ENCODE measurements at places on chromosomes 4 and X. TPM values are rescaled to one million over a fixed set of nuclear protein-coding genes. Genes with fewer than 3 reads are reported as not detected.

DNA sequence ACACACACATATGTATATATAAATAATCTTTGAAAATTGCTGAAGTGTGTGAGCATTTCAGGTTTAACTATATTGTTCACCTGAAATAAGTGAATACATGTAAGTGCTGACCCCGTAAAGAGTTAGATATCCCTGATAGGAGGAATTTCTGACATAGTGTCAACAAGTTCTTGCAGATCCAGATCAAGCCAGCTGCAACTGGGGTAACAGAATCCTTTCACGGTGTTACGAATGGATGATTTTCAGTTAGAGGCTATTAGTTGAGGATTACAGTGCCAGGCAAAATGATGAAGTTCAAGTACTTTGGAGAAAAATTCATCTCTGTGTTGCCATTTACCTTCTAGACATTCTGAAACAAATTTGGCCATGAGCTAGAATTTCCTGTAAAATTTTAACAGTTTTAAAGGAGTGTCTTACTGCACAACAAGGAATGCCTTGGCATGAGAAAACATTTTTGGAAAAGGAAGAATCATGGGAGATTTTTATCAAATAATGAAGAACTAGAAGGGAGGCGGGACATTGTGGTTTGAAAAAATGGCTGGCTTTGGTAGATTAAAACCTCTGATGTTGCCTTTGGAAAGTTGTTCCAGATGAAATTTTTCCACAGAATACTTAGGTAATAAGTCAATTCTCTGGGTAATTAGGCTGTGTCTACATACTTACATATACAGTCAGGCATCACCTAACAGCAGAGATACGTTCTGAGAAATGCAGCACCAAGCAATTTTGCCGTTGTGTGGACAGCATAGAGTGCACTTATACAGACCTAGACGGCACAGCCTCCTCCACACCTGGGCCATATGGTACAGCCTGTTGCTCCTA is 84.4 kb upstream of the FAT1 start:
- DNase-seq: no peak

Gene C4orf36
- 0.41 TPM for polyA plus RNA-seq

GRCh38 chr4:37917388-37917787 is 26.5 kb downstream of the TBC1D1 start:
- DNase-seq: no peak

DNA sequence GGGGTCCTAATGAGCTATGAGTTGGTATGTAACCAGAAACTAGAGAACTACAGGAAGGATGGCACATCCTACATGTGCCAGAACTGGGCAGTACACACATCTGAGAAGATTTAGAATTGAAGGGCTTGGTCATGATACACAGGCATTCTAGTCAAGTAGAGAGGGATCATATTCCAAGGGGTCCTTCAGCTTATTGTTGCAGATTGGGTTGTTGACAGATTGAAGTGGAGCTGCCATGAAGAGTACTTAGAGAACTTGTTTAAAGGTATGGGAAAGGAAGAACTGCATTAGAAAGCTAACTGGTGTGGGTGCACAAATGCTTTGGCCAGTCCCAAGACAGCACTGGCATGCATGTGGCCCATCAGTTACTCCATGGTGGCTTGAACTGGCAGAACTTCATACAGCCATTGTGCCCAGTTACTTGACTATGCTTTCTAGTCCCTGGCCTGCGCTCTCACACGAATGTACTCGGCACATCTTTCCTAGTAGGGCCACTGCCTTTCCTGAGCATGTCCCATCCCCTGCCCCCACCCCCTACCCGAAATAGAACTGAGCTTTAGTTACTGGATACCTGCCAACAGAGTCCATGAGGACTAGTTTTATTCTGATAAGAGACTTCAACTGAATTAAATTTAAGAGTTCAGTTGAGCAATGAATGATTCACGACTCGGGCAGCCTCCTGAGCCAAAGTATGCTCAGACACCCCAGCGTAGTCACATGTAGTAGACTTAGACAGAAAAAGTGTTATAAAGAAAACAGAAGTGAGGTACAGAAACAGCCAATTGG is 64.0 kb downstream of the CCNG2 start:
- peak; percentile 54 for DNase-seq

- DNase-seq: no peak
These were observed 102.0 kb downstream of the KLHL8 start for GRCh38 chr4:87118421-87118820.

DNA sequence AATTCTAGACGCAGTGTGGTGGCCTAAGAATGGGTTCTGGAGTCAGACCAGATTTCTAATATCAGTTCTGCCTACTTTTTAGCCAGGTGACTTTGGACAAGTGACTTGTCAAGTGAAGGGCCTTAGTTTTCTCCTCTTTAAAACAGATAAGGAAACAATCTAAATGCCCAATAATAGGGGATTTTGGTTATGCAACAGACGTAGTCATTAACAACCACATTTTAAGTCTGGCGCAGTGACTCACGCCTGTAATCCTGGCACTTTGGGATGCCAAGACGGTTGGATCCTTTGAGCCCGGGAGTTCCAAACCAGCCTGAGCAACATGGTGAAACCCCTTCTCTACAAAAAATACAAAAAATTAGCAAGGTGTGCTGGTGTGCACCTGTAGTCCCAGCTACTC is 2.1 kb upstream of the ZMYM3 start:
- peak; percentile 28 for DNase-seq

DNA sequence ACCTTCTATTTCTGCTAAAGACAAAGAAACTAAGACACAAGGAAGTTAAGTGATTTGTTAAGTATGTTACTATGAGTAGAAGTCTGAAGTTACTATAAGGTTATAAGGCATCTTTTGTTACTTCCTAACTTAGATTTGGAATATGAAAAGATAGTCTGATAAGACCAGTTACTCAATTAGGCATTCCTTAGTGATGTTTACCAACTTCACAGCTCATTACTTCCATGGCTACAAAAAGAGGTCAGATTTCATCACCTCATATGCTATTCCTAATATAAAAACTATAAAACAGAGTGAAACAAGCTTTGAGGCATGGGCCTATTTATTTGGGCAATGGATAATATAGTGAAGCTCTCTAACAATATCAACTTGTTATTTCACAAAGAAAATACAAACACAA is 143.1 kb downstream of the TBCK start:
- no peak for DNase-seq

DNA sequence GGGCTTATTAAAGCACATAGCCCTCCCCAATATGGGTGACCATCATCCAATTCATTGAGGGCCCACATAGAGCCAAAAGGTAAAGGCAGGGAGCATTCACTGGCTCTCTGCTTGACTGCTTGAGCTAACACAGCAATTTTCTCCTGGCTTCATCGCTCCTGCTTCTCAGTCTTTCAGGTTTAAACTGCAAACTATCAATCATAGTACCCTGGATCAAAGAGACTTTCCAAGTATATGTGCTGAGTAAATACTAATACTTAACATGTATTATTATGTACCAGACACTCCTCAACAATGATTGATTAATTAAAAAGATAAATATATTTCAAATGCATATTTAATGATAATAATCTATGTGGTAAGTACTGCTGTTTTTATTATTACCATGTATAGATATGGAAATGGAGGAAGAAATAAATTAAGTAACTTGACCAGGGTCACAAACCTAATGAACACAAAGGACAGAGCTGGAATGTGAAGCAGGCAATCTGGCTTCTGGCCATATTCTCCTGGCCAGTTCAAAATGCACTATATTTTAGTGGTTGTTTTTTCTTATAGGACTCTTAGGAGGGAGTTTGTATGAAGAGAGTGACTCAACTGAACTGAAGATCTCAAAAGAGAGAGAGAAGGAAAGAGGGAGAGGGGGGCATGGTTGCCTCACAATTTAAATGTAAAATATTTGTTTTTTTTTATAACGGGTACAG is 1197.3 kb downstream of the TECRL start:
- DNase-seq: no peak

DNA sequence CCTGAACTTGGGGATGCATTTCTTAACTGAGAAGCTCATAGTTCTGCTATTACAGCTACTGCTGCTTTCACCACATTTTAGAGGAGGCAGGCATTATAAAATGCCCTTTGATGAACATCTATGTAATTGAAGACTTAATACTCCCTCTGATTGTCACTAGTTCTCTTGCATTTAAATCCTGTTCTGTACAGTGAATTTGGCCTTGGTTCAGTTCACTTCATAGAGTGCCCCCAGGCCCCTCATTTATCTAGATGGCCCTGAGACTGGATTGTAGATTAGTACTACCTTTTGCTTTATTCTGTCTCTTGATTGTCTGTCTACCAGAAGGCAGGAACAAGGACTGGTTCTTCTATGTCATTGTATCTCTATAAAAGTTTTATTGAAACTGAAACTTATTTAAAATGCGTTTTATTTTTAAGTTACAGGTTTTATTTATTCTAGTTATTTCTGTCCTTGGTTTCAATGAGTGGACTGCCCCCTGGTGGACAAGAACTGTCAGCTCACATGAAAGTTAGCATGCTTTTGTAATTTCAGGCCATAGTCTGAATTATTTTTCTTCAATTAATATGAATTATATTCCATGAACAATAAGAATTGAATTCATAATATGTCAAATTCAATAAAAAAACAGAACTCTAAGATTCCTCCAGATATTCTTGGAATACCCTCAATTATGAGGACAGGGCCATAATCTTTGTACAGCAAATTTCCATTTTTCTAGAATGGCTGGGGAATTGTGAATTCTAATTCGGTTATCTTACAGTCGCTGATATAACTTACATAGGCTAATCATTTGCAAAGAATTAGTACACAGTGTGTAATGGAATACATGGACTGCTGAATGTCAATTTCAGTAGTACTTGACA is 47.2 kb upstream of the TMEM33 start:
- peak; percentile 64 for DNase-seq

DNA sequence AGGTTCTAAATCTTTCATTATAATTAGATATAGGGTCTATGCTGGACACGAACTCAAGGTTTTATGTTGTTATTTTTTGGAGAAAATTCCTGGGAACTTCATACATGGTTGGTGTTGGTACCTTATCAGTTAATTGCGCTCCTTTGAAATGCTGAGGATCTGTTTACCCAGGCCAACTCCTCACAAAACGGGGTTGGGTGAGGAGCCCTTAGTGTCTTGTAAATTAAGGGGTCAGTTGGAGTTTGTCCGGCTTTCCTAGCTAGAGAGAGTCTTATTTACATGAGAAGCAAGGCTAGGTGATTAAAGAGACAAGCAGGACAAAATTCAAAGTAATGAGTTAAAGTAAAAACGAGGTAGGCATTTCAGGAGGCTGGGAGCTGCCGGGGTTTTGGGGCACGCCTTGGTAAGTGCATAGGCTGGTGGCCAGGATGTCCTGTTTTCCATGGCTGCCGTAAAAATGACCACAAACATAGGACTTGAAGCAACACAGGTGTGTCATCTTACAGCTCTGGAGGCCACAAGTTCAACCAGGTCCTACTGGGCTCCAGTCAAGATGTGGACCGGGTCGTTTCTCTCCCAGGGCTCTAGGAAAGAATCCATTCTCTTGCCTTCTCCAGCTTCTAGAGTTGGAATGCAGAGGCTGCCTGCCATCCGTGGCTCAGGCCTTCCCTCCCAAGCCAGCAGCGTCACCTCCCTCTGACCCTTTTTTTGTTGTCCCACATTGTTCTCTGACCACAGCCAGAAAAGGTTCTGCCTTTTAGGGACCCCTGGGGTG is 19.8 kb downstream of the PSAPL1 start:
- DNase-seq: no peak

DNA sequence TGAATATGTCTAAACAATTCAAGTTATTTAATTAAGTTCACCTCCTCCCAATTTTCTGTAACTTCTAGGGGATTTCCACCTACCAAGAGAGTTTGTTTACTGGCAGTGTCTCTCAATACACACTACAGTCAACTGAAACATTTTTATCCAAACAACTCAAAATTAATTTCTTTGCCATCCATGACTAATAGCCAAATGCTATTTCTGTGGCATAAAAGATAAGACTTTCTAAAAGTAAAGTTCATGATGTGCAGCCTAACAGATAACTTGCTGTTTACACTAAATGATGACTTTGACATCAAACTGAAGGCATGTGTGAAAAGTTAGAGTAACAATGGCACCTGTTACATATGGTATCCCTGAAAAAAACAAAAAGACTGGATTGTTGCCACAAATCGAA is 7.3 kb downstream of the TAB3 start:
- no peak for DNase-seq

Gene TMEM271
- not detected for polyA plus RNA-seq

Gene LIMCH1
- 1.1 TPM for polyA plus RNA-seq

Gene CENPVL1
- polyA plus RNA-seq: not detected

DNA sequence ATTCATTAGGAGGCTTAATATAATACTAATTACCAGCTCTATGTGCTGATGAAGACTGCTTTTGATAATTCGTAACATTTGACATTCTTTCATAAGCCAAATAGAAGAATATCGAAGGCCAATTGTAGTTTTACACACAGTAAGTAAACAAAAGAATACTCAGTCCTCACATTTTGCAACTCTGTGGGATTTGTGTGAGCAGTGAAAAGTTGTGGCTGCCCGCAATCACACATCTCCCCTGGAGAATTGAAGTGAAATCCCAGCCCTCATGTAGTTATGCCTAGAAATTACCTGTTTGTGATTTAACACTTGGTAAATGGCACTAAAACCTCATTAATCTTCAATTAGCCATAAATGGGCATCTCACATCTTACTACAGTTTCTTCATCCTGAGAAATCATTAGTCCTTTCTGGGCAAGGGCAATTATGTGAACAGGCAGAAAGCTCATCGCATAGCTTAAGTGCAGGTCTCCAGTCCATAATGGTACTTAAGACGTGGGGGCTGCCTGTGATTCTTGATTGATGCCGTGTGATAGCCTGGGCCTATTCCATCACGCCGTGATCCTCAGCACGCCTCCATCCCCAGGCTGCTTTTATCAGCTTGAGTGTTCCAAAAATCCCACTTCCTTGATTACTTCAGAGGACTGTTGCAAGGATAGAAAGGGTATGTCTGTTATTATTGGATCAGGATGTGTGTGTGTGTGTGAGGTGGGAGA is 97.9 kb upstream of the METTL14 start:
- no peak for DNase-seq

DNA sequence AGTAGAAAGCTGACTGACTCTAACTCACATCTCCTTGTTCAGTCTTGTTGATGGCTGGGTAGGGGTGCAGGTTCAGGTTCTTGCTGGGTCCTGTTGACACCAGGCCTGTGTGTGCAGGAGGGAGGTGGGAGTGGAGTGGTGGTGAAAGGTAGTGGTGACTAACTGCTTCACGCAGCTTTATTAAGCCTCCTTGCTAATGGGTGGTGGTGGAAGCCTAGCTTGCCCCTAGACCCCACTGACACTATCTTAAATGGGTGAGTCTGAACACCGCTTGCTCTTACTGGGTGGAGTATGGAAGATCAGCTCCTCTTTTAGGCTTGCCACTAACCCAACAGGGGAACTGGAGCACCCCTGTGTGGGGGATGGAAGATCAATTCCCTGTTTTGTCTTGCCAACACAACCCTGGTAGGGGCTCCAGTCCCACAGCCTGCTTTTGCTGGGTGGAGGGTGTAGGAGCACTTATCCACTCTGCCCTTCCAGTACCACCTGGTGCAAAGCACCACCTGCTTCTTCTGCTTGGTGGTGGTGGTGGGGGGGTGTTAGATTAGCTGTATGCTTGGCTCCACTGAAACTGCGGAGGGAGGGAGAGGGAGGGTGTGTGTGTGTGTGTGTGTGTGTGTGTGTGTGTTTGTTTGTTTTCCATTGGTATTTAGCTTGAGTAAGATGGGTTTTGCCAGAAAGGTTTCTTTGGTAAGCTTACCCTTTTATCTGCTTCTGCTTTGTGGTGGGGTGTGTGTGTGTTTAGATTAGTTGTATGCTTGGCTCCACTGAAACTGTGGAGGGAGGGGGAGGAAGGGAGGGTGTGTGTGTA is 25.6 kb downstream of the KDM6A start:
- peak; percentile 46 for DNase-seq

GRCh38 chr4:20916106-20916505 is 215.8 kb downstream of the PACRGL start:
- DNase-seq: no peak

- DNase-seq: no peak
These were observed 69.1 kb upstream of the HPGD start for GRCh38 chr4:174591243-174592021.

- DNase-seq: no peak
These were observed 120.5 kb downstream of the ENPP6 start for GRCh38 chr4:184097241-184097605.

Data from IMR-90 (cell line).